ENCODE measurements at places on chromosomes 1 and 21.

DNA sequence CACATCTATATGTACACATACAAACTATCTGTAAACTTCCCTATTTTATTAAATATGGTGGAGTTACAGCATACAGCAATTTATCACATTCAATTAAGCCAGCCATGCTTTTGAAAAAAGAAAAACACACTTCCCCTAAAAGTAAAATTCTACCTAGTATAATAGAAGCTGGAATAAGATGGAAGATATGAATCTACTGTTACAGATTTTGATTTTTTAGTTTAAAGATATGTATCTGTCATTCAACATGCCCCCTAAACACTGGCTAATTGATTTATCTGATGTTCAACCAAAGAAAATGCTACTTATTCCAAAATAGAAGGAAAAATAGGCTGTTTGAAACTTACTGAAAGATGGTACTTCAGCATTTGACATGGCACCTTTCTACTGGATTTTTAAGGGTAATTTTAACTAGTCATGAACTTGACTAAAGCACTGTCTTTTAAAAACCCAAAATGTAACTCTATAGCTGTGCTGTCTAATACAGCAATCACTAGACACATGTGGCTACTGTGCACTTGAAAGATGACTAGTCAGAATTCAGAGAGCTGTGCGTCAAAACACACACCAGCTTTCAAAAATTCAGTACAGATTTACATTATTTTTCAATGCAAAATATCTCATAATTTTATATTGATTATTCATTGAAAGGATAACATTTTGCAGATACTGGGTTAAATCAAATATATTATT lies 25.0 kb downstream of the NRIP1 start:
- DNase-seq = no peak

DNA sequence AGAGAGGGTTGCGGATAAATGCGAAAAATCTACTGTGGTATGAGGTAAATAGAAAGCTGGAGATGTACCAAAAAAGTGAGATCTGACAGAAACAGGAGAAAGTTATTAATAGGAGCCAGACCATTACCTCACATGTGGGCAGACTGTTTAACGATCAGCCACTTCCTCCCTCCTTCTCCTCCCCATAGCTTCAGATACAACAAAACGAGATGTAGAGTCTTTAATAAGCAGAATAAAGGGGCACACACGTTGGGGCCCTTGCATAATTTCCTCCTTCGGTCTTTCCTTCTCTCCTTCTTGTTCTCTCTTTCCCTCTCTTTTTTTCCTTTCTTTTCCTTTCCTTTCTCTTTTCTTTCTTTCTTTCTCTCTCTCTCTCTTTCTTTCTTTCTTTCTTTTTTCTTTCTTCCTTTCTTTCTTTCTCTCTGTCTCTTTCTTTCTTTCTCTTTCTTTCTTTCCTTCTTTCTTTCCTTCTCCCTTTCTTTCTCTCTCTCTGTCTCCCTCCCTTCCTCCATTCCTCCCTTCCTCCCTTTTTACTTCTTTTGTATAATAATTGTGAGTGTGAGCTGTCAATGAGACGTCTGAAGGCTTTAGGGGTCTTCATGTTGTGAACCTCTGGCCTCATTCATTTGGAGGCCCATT lies 242.1 kb downstream of the GRIK1 start:
- DNase-seq = no peak

DNA sequence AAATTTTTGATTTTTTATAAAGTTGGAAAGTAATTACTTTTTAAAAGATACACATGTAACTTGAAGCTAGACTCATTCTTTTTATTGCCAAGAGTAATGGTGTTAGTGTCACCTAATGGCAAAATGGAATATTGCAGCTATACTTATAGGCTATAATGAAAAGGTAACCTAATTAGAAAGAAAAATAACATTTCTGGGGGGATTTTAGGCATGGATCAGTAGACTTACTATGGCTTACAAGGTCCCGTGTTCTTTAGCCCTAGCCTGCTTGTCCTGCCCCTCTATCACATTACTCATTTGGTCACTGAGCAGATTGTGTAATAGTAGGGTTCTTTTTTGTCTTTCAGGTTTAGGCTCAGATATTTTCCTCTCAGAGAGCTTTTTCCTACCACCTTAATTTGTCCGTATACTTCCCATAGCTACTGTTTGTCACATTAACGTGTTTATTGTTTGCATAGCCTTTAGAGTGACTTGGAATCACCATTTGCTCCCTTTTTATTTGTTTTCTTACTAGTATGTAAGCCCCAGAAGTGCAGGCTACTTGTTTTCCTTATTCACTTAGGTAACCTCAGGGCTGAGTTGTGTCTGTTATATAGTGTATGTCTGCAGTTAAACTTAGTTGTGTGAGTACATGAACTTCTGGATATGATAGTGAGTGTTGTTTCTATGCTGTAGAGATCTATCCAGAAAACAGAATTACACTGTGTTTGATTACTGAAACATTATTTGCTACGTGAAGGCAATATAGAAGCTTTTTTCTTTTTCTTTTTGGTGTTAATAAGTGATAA lies 58.7 kb downstream of the RABGAP1L start:
- no peak for DNase-seq

DNA sequence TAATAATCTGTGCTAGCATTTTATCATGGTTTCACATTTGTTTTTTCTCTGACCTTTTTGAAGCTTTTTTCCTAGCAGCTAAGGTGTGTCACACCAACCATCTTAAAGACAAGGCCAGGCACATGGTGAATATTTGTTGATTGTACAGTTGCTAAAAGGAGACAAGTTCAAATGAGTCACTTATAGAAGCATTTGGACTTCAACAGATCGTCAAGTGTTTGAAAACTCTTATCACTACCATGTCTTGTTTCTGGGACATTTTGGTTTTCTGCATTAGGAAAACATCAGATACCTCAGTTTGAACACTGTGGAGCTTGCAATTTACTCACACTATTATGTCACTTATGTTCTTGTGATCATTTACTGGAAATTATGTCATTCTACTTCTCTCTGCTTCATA lies 407.3 kb downstream of the USP25 start:
- DNase-seq = no peak

GRCh38 chr1:202568410-202568809 lies 141.8 kb downstream of the SYT2 start:
- no peak for DNase-seq

GRCh38 chr1:31643976-31644559 lies 608 bp downstream of the PEF1 start:
- no peak for DNase-seq

GRCh38 chr1:168293356-168293755 lies 12.7 kb downstream of the TBX19 start:
- DNase-seq = no peak

GRCh38 chr1:49213301-49213700 lies 436.6 kb upstream of the BEND5 start:
- no peak for DNase-seq

DNA sequence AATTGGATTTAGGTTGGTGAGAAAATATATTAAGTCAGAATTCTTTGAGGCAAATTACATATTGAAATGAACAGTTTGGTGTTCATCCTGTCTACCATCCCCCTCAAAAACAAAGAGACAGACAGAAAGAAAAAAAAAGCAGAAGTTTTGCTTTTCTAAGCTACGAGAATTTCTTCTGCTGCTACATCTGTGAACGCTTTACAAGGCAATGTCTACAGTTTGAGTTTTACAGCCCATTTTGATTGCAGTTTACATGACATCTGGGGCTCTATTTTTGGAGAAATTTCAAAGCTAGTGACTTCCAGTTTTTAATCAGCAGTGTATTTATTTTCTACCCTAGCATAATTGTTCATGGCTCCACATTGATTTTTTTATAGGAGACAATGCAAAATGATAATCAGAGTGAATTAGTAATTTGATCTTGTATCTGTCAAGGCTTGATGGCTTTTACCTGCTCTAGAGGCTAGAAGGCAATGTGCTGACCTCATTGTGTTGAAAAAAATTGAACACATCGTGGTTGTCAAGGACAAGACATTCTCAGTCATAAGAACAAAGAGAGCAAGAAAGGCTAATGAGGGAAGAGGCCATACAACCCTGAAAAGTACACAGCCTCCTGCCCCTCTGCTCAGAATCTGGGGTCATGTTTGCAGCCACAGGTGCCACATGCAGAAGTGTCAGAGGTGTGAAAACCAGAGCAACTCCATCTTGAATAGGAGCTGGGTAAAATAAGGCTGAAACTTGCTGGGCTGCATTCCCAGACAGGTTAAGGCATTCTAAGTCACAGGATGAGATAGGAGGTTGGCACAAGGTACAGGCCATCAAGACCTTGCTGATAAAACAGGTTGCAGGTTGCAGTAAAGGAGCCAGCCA lies 201.0 kb upstream of the CAMK1G start:
- no peak for DNase-seq

DNA sequence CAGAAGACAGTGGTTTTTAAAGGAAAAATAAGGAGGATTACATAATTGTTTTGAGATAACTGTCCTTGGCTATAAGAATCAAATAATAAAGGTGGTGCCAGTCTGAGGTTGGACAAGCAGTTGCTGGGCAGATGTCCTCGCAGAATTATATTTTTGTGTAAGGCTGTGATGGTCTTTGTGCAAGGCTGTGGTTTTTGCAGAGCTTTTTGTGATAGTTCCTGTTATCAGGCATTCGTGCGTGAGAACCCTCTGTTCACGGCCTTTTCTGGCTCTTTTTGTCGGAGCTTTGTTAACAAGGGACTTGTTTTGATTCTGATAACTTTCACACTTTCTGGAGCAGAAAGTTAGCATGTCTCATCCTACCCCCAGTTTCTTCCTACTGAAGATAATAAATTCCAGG lies 33.4 kb downstream of the SH3BP5L start:
- no peak for DNase-seq

GRCh38 chr1:173818459-173818858 lies 6.0 kb upstream of the DARS2 start:
- no peak for DNase-seq

- no peak for DNase-seq
Measured at GRCh38 chr21:46145840-46146691, 9.3 kb downstream of the FTCD start.

DNA sequence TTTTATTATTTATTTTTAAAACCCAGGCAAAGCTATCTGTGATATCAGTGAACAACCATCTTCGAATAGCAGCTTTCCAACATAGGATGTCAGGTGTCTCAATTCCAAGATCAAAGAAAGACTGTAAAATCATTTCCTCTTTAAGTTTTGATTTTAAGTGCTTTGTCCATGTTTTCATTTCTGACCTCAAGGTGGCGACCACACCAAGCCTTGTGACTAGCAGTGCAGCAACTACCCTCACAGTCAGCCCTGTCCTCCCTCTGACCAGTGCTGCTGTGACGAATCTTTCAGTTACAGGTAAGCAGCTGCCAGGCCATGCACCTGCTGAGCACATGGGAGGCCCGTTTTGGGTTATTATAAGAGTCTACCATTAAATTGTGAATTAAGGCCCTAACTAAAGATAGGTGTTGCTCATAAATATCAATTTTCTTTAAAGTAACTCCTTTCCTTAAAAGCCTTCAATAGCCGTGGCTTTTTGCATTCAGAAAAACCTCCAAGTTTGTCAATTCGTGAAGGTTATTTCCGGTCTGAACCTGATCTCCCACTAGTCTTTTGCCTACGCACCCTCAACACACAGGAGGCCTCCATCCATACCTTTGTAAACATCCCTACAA lies 117.0 kb downstream of the CD247 start:
- peak; percentile 35 for DNase-seq

GRCh38 chr1:95982711-95983110 lies 738.9 kb upstream of the PTBP2 start:
- no peak for DNase-seq

- DNase-seq = no peak
Measured at GRCh38 chr1:44237721-44238457, 24.6 kb downstream of the DMAP1 start.

DNA sequence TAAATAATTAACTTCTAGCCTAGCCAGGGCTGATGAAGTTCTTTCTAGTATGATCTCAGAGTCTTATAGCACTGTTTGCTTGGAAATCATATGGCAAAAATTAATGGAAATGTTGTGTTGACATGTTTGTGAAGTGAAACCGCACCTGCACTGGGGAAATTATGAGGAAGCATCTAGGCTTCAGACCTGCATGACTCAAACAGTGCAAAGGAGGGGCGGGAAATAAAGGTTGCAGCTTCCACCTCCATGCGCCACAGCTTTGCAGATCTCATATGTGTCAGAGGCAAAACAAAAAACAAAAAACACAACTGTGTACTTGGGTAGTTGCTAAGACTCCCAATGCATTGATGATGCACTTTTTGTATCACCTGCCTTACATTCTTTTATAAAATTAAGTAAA lies 1080.6 kb downstream of the PLA2G4A start:
- DNase-seq = no peak

GRCh38 chr1:244224487-244225430 lies 173.7 kb downstream of the ZBTB18 start:
- DNase-seq = no peak

DNA sequence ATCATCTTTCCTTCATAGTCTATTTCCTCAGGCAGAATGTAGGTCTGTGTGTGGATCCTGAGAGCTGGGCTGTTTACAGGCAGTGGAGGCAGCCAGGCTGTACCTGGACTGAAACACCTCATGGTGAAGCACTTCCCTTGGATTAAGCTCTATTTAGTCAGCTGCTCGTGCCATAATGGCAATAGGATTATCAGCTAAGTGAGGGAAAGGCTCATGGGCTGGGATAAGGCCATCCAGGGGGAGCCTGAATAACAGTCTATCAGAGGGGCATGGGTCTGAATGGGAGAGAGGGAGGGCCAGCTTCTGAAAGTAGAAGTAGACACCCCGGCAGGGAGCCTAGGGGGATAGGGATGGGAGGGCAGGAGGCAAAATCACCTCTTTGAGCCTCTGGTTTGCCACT lies 8.3 kb downstream of the RNASEL start:
- no peak for DNase-seq

DNA sequence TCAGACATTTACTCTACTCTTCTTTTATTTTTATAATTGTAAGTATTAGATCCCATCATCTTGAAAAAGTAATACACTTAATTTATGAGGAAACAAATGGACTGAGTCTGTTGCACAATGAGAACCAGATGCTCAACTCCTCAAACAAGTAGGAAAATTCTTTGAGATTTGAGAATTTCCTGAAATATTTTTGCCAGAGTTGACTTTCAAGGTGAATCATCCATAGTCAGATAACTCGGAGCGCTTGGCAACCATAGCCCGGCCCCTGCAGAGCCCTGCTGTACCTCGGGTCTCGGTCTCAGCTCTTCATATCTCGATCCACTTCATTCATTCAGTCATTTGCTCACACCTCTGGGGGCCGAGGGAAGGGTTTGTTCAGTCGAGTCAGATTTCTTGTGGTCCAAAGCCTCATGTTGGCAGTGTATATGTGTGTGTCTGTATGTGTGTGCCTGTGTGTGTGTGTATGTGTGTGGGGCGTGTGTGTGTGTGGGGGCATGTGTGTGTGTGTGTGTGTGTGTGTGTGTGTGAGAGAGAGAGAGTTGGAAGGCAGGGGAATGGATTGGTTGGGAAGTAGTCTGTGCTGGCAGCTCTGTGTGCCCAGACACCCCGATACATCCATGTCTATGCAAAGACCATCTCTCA lies 18.1 kb upstream of the PCP4 start:
- DNase-seq = no peak

Data from activated CD8-positive, alpha-beta memory T cell treated with anti-CD3 and anti-CD28 coated beads for 4 hours (primary cell).